Stimulated activated CD8-positive, alpha-beta memory T cell treated with anti-CD3 and anti-CD28 coated beads, Interleukin-7, amount 100 ng/mL, for 1 hour (primary cell): ENCODE measurements at places on chromosomes 12 and 14.

DNA sequence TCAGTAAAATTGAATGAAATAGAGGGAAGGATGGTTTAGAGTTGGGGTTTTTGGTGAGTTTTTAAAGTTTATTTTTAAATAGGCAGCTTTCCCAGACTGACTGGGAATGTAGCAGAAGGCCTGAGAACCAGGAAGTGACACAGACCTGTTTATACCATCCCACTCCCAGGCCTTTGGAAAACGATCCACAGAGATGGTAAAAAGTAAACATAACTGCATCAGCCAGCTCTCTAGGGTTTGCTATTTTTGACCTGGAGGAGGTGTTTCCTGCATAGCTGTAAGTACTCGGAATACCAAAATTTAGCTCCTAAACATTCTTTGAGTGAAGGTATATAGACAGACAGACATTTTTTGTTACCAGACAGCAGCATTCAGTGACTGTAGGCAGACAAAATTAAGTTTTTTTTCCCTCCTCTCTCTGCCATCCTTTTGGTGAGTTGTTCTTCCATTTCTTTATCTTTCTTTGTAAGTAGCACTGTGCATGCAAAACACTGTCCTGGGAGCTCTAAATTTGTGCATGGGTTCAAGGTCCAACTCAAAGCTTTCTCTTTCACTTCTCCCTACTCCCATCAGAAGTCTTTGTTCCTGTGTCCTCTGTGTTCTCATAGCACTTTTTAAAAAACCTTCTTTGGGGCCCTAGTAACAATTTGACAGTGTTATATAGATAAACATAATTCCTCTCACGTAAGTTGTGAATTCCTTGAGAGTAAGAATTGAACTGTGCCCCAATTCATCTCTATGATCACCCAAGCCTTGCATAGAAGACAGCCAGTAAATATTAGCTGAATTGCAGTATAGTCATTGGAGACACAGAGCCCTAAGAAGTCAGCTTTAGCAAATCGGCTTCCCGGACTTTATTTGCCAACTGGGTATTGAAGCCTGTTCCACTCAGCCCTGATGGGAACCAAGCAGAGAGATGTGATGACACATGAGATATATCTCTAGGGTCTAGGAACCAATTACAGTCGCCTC lies 37.4 kb downstream of the SUSD6 start:
- no peak for DNase-seq

DNA sequence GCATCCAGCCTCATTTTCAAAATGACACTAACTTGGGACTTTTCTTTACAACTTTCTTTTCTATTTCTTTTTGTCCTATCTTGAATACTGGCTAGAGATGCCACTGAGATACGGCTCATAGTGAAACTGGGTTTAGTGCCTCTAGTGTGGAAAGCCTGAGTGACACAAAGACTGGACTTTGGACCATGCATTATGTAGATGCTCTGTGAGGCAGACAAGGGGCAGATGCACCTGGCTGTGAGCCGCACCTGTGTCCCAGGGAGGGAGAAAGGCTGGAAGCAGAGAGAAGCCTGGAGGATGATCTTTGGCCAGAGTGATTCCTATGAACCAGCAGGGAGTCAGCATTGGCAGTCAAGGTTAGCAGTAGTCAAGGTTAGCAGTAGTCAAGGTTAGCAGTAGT lies 852.3 kb upstream of the TMEM132C start:
- DNase-seq, result no peak

DNA sequence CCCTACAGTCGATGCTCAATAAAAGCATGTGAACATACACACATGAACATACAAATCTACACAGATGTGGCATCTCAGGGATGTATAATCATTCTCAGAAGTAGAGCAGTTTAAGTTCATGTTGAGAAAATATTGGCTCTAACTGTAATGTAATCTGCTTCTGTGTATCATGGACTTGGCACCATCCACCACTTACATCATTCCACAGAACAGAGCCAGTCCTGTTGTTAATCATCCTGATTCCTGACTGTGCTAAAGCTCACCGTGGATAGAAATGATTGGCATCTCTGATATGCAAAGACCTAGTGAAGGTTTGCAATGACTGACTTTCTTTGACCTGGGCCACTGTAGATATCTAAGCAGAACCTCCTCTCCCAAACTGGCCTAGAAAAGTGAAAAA lies 1141.3 kb downstream of the BCL11B start:
- no peak for DNase-seq

- no peak for DNase-seq
Observed at GRCh38 chr14:50099335-50099734, 17.0 kb downstream of the VCPKMT start.

GRCh38 chr12:127773520-127773919 lies 493.4 kb upstream of the TMEM132C start:
- DNase-seq, result no peak

- no peak for DNase-seq
Observed at GRCh38 chr12:109958374-109958773, 37.8 kb downstream of the GIT2 start.
